ENCODE measurements at places on chromosomes 12 and 14. TPM values are rescaled to one million over a fixed set of nuclear protein-coding genes. Genes with fewer than 3 reads are reported as not detected.

DNA sequence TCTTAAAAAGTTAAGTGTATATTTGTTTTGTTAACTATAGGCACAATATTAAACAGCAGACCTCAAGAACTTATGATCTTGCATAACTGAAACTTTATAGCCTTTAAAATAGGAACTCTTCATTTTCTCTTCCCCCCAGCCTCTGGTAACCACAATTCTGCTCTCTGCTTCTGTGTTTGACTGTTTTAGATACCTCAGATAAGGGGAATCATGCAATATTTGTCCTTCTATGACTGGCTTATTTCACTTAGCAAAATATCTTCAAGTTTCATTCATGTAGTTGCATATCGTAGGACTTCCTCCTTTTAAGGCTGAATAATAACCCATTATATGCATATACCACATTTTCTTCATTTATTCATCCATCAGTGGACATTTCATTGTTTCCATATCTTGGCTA lies 131.3 kb downstream of the PTPRO start:
- no peak for DNase-seq
- H3K36me3 ChIP-seq, result no peaks in the 10 kb centered on the region
- H3K27me3 ChIP-seq, result no peaks in the 10 kb centered on the region
- H3K27ac ChIP-seq, result no peak overlapping the region
- no peaks in the 10 kb centered on the region for H3K4me1 ChIP-seq

GRCh38 chr12:24304285-24304684 lies 354.8 kb upstream of the SOX5 start:
- H3K4me1 ChIP-seq, result no peaks in the 10 kb centered on the region
- no peaks in the 10 kb centered on the region for H3K27me3 ChIP-seq
- no peak for DNase-seq
- no peak overlapping the region for H3K27ac ChIP-seq
- H3K36me3 ChIP-seq, result no peaks in the 10 kb centered on the region
- H3K4me3 ChIP-seq, result no peak overlapping the region

MMP14 gene
- 0.86 TPM for polyA plus RNA-seq

- H3K27ac ChIP-seq, result no peak overlapping the region
- H3K4me1 ChIP-seq, result no peaks in the 10 kb centered on the region
- H3K36me3 ChIP-seq, result no peaks in the 10 kb centered on the region
- DNase-seq, result no peak
- H3K4me3 ChIP-seq, result no peak overlapping the region
Observed at GRCh38 chr12:64729909-64730587, 29.2 kb downstream of the GNS start.

DNA sequence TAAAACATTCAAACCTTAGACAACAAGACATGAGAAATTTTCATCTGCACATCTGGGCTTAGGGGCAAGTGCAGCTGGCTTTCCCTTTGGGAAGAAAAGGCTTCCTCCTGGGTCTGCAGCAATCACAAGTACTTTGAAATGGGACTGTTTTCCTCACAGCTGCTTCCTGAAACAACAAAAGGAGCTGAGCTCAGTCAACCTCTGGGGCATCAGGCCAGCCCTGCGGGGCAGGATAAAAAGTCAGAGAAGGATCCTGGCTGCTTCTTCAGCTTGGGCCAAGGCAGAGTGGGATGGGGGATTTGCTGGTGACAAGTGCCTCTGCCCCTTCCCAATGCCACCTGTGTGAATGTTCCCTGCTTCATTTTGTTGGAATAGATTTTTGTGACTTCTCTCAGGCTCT lies 16.2 kb upstream of the SDR39U1 start:
- no peaks in the 10 kb centered on the region for H3K36me3 ChIP-seq
- no peak for DNase-seq
- H3K27me3 ChIP-seq, result no peaks in the 10 kb centered on the region
- no peak overlapping the region for H3K4me3 ChIP-seq
- H3K27ac ChIP-seq, result no peak overlapping the region

DNA sequence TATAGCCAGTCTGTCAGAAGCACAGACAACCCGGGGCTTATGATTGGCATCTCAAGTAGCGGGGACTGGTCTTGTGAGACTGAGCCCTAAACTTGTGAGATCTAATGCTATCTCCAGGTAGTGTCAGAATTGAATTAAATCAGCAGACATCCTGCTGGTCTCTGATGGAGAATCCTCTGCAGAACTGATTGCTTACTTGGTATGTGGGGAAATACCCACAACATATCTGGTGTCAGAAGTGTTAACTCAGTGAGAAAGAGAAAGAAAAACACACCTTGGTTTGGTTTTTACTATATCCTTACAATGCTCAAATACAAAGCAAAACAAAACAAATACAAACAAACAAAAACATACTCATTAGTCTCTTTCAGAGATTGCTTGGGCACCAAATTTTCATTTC lies 10.0 kb downstream of the SEL1L start:
- no peak overlapping the region for H3K4me3 ChIP-seq
- peaks cover 26% of the 10 kb centered on the region for H3K36me3 ChIP-seq
- no peak overlapping the region for H3K27ac ChIP-seq
- no peak for DNase-seq
- no peaks in the 10 kb centered on the region for H3K27me3 ChIP-seq

- H3K27me3 ChIP-seq, result no peaks in the 10 kb centered on the region
- H3K36me3 ChIP-seq, result no peaks in the 10 kb centered on the region
- H3K27ac ChIP-seq, result no peak overlapping the region
- no peak for DNase-seq
- no peaks in the 10 kb centered on the region for H3K4me1 ChIP-seq
Observed at GRCh38 chr14:100891501-100892445, 11.7 kb downstream of the RTL1 start.

TTC6 gene
- 5.2 TPM for polyA plus RNA-seq

- H3K4me1 ChIP-seq, result no peaks in the 10 kb centered on the region
- no peak overlapping the region for H3K27ac ChIP-seq
- no peak overlapping the region for H3K4me3 ChIP-seq
- no peaks in the 10 kb centered on the region for H3K27me3 ChIP-seq
- no peaks in the 10 kb centered on the region for H3K36me3 ChIP-seq
- DNase-seq, result no peak
Observed at GRCh38 chr12:120930032-120930431, 25.9 kb upstream of the SPPL3 start.

DNA sequence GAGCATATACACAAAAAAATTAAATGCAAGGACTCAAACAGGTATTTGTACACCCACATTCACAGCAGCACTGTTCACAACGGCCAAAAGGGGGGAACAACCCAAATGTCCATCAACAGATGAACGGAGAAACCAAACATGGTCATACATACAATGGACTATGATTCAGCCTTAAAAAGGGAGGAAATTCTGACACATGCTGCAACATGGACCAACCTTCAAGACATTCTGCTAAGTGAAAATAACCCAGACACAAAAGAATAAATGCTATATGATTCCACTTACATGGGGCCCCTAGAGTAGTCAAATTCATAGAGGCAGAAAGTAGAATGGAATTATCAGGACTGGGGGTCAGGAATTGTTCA lies 29.5 kb downstream of the ACTN1 start:
- no peak for DNase-seq
- no peak overlapping the region for H3K27ac ChIP-seq
- no peak overlapping the region for H3K4me3 ChIP-seq
- no peaks in the 10 kb centered on the region for H3K36me3 ChIP-seq
- no peaks in the 10 kb centered on the region for H3K27me3 ChIP-seq
- H3K4me1 ChIP-seq, result peaks cover 57% of the 10 kb centered on the region

ENDOU gene
- not detected for polyA plus RNA-seq

GRCh38 chr14:99524091-99524661 lies 43.0 kb downstream of the CCNK start:
- H3K4me3 ChIP-seq, result no peak overlapping the region
- H3K27ac ChIP-seq, result no peak overlapping the region
- no peaks in the 10 kb centered on the region for H3K27me3 ChIP-seq
- peaks cover 8% of the 10 kb centered on the region for H3K36me3 ChIP-seq

DNA sequence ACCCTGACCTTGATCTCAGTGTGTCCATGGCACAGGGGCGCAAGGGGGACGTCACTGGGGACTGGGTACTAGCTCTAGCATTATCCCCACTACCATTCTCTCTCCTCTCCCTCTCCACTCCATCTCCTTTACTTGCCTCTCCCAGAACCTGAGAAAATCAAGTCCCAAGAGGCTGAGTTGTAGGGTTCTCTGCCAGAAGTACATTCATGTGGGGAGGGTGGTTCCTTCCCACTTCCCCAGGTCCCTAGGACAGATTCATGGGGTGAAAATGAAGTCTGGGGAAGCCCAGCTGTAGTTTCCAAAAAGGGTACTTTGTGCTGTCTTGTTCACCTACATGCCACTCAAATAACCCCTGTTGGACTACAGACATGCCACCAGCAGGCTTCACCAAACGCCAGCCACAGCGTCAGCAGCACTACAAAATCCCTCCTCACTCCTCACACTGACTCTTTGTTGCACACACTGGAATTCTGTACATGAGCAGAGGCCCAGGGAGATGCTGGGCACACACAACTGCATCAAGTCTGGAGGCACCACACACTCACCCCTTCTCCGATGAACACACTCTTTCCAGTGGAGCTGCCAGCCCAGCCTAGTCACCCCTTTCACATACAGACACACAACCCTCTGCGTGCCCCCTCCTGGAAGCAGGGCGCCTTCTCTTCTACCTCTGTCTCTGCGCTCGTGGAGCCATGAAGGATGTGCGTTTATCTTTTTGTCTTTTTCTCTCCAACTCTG lies 6.9 kb downstream of the RARG start:
- H3K36me3 ChIP-seq, result no peaks in the 10 kb centered on the region
- no peaks in the 10 kb centered on the region for H3K4me1 ChIP-seq
- no peak overlapping the region for H3K27ac ChIP-seq
- H3K4me3 ChIP-seq, result no peak overlapping the region

DNA sequence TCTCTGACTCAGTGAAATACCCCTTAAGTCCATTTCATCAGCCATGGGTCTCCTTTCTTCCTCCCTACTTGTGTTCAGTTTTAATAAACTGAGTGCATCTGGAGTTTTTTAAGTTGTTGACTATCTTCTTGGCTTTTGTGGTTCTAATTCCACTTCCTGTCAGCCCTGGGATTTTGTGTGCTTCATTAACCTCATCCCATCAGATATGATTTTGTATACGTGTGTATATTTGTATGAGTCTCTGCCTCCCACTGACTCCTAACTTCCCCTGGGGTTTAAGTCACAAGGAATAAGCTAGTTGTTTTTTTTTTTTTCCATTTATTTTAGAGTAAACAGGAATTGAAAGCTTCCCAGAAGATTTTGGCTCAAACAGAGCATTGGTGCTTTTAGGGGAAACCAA lies 62.7 kb downstream of the TTLL5 start:
- H3K27me3 ChIP-seq, result no peaks in the 10 kb centered on the region
- no peaks in the 10 kb centered on the region for H3K4me1 ChIP-seq
- no peak overlapping the region for H3K4me3 ChIP-seq
- DNase-seq, result no peak

DNA sequence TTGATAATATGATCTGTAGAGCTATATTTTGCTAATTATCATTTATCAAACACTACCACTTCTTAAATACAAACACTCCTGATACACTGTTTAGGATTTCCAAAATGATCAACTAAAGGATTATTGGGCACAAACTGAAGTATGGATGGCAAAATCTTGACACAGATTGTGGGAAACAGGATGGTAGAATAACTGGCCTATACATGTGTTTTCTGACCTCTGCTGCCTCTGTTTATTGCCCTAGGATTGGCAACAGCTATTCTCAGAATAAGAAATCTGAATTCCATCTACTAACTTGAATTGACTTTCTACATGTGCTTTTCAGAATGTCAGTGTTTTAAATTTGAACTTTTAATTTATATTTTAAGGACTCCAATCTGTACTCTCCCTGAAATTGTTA lies 209.1 kb downstream of the MED13L start:
- H3K4me3 ChIP-seq, result no peak overlapping the region
- DNase-seq, result no peak
- H3K27me3 ChIP-seq, result no peaks in the 10 kb centered on the region
- H3K36me3 ChIP-seq, result no peaks in the 10 kb centered on the region
- H3K4me1 ChIP-seq, result peaks cover 3% of the 10 kb centered on the region

DBX2 gene
- polyA plus RNA-seq, result not detected

DNA sequence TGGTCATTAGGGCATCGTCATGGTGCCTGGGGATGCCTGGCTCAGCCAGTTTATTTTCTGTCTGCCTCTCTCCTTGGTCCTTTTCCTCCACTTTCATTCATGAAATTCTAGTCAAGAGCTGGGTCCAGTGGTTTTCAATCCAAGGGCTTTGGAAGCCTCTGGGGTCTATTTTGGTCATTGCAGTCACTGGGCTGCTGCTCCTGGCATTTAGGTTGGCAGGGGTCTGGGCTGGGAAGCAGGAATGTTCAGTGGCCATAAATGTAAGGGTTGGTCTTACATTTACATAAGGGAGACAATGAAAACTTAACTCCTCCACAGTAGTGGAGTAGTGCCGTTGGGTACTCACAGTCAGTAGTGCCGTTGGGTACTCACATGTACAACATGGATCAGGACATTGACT lies 48.1 kb downstream of the PTPN11 start:
- no peak overlapping the region for H3K4me3 ChIP-seq
- H3K27me3 ChIP-seq, result no peaks in the 10 kb centered on the region
- H3K36me3 ChIP-seq, result no peaks in the 10 kb centered on the region

BCL11B gene
- 0.09 TPM for polyA plus RNA-seq

RTL1 gene
- not detected for polyA plus RNA-seq

SLCO1B1 gene
- 118 TPM for polyA plus RNA-seq

DNA sequence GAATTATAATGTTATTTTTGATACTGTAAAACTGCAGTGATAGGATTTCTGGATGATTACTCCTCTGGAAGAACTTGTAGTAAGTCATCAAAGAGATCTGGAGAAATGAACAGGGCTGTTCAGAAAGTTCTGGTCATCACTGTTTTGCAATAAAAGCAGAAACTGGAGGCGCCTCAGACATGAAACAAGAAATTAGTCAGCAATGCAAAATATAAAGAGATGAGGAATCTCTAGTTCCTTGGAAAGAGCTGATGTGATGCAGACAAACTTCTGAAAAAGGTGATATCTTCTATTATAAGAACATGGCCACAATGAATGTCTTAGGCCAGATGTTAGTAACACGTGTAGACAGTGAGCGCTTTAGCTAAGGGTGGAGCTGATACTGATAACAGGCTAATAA lies 9.5 kb downstream of the ACIN1 start:
- H3K4me3 ChIP-seq, result no peak overlapping the region
- no peak for DNase-seq
- H3K27me3 ChIP-seq, result no peaks in the 10 kb centered on the region
- H3K27ac ChIP-seq, result no peak overlapping the region

DNA sequence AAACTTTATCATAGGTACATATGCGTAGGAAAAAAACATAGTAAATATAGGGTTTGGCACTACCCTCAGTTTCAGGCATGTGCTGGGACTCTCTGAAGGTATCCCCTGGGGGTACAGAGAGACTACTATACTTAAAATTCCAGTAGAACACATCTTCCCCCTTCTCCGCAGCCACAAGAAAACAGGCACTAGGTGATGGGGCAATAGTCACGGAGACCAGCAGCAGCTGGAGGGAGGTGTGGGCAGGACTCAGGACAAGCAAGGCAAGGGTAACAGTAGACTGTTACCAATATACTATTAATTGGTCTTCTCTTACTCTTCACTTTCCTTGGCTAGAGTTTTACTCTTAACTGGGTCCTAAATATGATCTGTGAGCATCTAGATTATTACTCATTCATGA lies 4.6 kb upstream of the PAPOLA start:
- no peak for DNase-seq
- no peak overlapping the region for H3K4me3 ChIP-seq
- no peak overlapping the region for H3K27ac ChIP-seq
- H3K27me3 ChIP-seq, result no peaks in the 10 kb centered on the region

NGB gene
- not detected for polyA plus RNA-seq

Data from liver (tissue), 10 donors.